Tongue (tissue), 3 donors: ENCODE measurements at places on chromosomes 7 and 10. TPM values are rescaled to one million over a fixed set of nuclear protein-coding genes. Genes with fewer than 3 reads are reported as not detected.

DNA sequence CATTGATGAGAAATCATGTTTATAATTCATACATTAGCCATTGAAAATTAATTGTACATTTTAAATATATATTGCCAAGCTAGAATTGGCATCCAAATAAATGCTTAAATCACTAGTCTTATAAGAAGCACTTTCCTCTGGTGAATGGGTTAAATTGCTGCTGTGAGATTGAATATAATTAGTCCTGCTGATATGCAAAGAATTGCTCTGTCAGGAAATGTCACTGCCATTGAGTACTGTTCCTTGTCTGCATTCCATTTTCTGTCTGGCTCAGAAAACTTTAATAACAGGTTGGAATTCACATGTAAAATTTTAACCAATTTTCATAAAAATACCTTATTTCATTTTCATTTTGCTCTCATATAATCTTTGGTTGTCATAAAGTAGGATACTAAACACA lies 589.1 kb downstream of the MAGI2 start:
- DNase-seq: no peak

- no peak for DNase-seq
Measured at GRCh38 chr10:77844713-77845445, 81.7 kb downstream of the DLG5 start.

The CALML5 gene
- 0.41 TPM for total RNA-seq

DNA sequence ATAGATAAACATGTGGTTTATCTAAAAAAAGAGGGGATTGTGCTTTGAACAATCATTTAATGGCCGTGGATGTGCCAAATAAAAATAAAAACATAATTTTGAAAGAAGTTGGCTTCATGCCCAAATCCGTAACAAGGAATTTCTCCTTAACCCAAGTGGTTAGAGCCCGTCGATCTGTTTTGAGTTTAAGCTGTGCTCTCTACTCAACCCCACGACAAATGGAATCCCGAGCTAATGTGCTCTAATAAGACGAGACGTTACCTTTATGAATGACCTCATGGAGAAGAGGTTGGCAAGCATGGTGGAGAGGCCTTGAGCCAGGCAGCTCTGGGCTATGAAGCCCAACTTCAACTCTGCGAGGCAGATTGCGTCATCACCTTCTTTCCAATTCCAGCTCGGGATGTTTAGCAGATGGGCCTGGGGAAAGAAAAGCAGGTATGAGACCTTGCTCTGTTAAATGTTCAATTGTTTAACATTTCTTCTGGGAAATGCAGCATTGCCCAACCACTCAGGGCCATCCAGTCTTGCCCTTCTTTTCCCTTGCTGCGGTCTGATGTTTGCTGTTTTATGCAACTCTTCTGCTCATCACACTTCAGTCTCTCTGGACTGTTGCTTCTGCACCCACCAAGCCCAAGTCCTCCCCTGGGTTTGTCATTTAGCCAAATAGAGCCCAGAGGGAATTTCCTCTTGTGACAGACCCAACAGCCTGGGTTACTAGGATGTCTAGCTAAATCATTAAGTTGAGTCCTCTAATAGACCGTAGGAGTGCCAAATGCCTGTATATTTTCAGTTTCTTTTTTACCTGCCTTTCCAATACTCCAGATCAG lies 564.6 kb downstream of the KCNMA1 start:
- DNase-seq: peak; percentile 91

The C7orf57 gene
- not detected for total RNA-seq

DNA sequence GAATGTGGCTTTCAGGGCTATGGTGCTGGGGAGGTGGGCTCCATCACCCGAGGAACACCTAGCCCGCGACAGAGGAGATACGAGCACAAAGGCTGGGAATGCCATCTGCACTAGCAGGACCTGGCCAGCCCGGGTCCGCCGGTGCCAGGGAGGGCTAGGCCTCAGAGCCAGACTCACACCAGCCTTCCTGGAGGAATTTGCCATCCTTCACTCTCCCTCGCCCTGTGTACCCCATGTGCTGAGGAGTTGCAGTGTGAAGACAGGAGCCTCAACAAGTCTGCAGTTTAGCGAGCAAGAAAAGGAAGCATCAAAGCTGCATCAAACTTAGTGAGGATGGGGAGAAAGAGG lies 123.6 kb upstream of the JCAD start:
- DNase-seq: no peak

- DNase-seq: no peak
Measured at GRCh38 chr7:91206361-91206960, 57.8 kb upstream of the FZD1 start.

GRCh38 chr10:89255793-89256192 lies 4.2 kb upstream of the LIPA start:
- DNase-seq: no peak

- no peak for DNase-seq
Measured at GRCh38 chr7:628402-628763, 98.1 kb upstream of the DNAAF5 start.

- DNase-seq: peak; percentile 7
Measured at GRCh38 chr10:16602104-16602775, 80.6 kb upstream of the C1QL3 start.

DNA sequence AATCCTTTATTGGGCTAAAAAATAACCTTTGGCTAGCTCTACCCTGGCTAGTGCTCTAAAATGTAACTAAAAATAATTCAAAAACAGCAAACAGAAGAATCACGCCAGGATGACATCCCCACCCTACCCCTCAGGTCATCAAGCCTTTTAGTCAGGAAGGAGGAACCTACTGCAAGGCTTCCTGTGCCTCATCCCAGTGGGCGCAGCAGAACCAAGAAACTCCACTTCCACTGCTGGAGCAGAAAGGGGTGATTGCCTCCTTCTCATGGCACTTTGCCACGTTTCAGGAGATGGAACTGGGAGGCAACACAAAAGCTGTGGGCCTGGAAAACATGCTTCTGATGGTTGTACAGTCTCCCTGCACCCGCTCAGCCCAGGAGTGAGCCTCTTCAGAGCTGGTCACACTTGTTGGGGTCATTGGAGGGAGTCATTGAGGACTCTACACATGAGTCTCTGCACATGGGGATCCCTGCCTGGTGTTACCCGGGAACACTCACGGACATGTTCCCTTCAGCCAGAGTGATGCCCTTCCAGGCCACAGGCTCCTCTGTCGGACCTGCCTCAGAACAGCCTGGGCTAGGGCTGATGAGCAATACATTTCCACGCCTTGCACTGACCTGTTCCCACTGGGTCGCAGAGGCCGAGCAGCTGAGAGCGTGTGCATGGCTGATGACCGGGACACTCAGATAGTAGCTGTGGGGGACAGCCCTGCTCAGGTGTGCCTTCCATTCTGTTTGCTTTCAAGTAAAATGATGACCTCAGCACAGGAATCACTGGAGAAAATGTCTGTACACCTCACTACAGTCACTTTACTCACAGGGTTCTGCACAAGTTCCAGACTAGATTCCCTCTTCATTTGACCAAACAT lies 355.3 kb downstream of the FGFR2 start:
- DNase-seq: no peak

DNA sequence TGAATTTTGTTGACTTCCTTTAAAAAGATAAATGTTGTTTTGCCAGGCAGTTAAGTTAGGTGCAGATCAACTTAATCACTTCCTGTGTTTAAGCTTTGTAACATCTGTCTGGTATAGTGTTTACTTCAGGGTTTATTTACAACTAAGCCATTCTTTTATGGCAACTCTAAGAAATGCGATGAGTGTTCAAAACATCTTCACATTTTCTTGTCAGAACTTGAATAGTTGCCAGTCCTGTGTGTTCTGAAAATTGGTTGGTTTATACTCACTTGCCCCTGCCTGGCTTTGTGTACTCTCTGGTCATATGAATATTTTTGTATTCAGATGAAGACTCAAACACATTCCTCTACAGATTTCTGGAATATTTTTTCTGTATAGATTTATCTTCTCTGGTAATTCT lies 327.2 kb downstream of the MDFIC start:
- no peak for DNase-seq

DNA sequence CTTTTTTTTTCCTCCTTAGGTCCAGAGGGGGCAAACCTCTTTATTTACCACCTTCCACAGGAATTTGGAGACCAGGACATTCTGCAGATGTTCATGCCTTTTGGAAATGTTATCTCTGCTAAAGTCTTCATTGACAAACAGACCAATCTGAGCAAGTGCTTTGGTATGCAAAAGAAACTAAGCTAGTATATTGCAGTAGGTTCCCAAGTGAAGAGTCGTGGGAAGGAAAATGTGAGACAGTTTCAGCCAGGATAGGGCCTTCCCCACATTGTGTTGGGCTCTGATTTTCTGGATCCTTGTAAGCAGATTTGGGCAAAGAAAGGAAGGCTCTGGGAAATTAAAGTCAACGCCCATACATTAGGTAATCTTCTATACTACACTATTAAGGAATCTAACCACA lies 285.6 kb downstream of the USP6NL start:
- DNase-seq: no peak

The CCL24 gene
- total RNA-seq: not detected

The CLRN3 gene
- not detected for total RNA-seq

DNA sequence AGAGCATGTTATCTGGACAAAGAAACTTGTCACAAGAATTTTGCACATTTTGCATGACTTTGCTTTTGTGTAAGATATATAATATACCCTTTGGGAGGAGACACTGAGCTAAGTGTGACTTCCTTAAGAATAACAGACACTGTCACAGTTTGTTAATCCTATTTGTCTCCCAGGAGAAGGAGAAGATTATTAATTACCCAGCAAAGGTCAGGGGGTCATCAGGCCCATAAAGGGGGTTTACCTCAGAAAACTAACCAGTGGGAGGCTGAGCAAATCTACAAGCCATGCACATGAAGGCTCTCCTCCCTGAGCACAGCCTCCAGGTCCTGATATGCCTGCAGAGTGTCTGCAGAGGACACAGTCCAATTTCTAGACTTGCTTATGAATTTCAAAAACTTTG lies 10.1 kb upstream of the MET start:
- DNase-seq: no peak

The MAGI2 gene
- total RNA-seq: 8.0 TPM

DNA sequence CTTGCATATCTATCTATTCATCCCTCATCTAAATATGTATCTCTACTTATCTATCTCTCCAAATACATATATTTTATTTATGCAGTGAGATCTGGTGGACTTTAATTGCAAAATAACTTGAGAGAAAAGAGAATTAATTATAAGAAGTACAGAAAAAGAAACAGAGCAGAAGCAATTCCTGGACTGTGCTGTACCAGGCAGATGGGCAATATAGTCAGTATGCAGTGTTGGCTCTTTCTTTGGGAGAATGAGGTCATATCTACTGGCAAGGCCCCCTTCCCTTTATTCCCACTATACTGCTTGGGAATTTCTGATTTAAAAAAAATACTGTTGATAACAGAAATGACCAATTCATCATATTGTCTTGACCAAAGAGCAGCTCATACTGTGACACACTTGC lies 49.0 kb upstream of the TOMM7 start:
- DNase-seq: no peak

DNA sequence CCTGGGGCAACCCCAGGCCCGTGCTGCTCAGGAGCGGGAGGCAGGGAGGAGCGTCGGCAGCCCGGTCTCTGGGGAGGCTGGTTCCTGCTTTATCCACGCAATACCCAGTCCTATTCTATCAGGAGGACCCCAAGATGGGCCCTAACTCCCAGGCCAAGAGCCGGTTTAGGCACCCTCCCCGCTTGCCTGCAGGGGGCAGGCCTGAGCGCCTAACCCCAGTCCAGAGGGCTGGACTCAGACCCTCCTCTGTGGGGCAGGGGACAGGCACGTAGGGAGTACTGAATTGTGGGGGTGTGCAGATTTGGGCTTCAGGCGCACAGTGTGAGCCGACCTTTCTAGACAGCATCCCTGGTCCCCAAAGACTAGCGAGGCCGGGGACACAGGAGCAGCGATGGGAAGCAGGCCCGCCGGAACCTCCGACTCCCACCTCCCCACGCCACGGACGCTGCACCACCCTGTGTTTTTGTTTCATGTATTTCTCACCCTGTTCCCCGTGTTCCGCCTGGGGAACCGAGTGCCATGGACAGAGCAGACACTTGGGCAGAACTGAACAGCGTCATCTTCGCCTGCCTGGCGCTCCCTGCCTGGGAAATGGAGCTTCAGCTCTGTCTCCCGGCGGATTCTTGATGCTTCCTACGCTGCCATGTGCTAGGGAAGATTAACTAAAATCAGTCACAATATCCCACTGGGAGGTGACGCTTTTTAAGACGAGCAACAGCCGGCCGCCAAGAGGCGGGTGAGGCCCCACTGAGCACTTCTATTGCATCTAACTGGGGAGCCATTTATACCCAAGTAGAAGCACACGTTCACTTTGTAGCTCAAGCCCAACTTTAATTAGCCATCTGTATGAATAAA lies 5.3 kb downstream of the NUDT1 start:
- peak; percentile 42 for DNase-seq

DNA sequence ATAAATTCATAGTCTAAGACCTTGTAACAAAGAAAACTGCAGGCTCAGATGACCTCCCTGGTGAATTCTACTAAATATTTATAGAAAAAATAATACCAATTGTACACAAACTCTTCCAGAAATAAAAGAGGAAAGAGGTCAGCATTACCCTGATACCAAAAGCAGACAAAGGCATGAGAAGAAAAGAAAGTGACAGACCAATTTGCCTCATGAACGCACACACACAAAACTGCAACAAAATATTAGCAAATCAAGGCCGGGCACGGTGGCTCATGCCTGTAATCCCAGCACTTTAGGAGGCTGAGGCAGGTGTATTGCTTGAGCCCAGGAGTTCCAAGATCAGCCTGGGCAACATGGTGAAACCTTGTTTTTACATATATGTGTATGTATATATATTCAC lies 12.7 kb upstream of the COMMD3 start:
- DNase-seq: no peak

GRCh38 chr10:99708428-99709012 lies 23.4 kb downstream of the COX15 start:
- no peak for DNase-seq

- no peak for DNase-seq
Measured at GRCh38 chr7:47937711-47938573, 10.3 kb downstream of the PKD1L1 start.

The PKD2L1 gene
- not detected for total RNA-seq

- DNase-seq: no peak
Measured at GRCh38 chr7:158276414-158277218, 311.0 kb downstream of the PTPRN2 start.

GRCh38 chr10:105291571-105291970 lies 650.5 kb downstream of the SORCS3 start:
- DNase-seq: peak; percentile 37

The UCN3 gene
- not detected for total RNA-seq

DNA sequence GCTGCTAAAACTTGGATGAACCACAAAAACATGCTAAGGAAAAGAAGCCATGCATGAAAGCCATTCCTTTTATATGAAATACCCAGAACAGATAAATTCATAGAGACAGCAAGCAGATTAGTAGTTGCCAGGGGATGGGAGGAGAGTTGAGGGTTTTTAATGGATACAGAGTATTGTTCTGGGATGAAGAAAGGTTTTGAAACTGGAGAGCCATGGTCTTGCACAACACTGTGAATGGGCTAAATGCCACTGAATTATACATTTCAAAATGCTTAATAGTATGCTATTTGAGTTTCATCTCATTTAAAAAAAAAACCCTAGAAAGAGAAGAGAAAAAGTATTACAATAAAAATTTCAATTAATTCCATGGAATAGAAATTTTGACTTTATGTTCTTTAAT lies 154.3 kb downstream of the GNAT3 start:
- no peak for DNase-seq

- DNase-seq: no peak
Measured at GRCh38 chr7:69684369-69685292, 86.4 kb downstream of the AUTS2 start.

The HOXA11 gene
- not detected for total RNA-seq
